Fibroblast of pulmonary artery (primary cell): ENCODE measurements at places on chromosomes 7 and 10.

- no peak for DNase-seq
Observed at GRCh38 chr10:30789806-30790205, 160.3 kb upstream of the LYZL2 start.

DNA sequence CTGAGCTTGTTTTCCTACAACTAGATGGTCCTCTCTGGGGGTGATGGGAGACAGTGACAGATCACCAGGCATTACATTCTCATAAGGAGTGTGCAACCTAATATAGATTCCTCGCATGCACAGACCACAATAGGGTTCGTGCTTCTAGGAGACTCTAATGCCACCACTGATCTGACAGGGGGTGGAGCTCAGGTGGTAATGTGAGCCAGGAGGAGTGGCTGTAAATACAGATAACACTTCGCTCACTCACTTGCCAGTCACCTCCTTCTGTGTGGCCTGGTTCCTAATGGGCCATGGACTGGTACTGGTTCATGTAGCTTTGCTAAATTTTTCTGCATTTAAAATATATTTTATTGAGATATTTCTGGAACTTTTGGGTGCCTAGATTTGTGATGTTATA lies 202.3 kb upstream of the ZNF32 start:
- no peak for DNase-seq

GRCh38 chr7:104156842-104157277 lies 51.0 kb downstream of the ORC5 start:
- DNase-seq: peak; percentile 59

DNA sequence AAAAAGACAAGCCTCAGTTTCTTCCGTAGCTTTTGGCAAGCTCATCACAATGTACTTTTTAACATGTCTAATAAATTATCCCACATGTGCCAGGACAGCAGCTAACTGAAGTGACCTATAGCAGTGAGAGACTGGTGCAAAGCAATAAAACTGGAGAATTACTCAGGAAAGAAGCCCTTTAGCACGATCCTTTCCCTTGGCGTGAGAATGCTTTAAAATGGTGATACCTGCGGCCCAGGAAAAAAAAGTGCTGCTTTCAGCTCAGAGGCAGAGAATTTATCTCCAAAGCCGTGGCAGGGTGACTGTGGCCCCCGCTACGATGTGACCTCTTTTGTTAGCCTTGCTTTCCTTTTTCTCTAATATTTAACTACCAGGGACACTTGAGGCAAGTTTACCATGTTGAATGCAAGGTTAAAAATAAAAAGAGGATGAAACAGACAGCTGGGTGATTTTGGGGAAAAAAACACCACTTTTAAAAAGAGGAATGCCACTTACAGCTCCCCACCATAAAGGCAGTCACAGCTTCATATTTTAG lies 184.0 kb downstream of the FANK1 start:
- DNase-seq: no peak

GRCh38 chr10:103451091-103451813 lies 918 bp downstream of the CALHM2 start:
- peak; percentile 42 for DNase-seq

- DNase-seq: peak; percentile 12
Observed at GRCh38 chr10:64760371-64760770, 1239.2 kb downstream of the REEP3 start.

DNA sequence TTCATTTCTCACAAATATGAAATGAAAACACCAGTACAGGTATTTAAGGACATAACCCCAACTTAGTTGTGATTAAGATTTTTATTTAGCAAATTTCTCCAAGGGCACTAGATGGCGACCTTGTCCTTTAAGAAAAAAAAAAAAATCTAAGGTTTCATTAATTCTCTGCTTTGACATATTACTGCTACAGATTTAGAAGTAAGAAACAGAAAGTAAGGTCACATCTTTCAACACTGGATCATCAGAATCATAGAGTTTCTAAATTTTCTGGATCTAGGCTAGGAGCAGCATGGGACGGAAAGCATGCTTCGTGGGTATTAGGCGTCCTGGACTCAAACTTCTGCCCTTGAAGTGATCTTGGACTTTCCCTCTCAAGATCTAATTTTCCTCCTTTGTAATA lies 85.5 kb upstream of the PRKG1 start:
- DNase-seq: peak; percentile 69

DNA sequence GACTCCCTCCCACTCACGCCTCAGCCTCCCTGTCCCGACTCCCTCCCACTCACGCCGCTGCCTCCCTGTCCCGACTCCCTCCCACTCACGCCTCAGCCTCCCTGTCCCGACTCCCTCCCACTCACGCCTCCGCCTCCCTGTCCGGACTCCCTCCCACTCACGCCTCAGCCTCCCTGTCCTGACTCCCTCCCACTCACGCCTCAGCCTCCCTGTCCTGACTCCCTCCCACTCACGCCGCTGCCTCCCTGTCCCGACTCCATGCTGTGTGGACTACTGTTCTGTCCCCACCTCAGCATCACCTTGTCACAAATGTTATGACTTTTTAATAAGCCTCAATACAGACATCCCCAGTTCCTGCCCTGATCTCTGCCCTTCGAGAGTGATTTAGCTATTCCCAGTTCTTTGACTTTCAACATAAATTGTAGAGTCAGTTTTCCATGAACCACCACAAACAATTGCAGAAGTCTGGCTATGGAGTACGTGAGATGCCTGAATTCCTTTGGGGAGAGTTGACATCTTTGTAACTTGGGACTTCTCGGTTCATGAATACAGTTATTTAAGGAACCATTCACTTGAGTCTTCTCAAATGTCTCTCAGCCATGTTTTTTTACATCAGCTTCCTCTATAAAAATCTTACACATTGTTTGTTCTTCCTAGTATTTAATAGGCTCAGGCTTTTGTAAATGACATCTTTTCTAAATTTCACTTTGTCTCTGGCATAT lies 71.9 kb downstream of the FOXL3 start:
- no peak for DNase-seq

DNA sequence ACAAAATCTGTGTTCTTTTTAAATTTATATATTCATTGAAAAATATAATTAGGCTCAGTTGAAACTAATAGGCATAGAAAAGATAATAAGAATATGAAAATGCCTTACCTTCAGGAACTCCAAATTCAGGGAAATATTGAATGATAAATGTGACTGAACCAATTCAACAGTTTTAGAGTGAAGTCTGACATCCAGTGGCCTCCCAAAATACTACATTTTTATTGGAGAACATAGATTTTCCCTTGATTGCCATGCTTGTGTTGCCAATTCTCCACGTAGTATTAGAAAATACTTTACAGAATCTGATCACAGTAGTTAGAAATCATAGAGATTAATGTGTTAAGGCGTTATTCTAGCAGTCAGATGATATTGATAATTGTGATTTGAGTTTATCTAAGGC lies 1246.7 kb downstream of the GATA3 start:
- peak; percentile 8 for DNase-seq

DNA sequence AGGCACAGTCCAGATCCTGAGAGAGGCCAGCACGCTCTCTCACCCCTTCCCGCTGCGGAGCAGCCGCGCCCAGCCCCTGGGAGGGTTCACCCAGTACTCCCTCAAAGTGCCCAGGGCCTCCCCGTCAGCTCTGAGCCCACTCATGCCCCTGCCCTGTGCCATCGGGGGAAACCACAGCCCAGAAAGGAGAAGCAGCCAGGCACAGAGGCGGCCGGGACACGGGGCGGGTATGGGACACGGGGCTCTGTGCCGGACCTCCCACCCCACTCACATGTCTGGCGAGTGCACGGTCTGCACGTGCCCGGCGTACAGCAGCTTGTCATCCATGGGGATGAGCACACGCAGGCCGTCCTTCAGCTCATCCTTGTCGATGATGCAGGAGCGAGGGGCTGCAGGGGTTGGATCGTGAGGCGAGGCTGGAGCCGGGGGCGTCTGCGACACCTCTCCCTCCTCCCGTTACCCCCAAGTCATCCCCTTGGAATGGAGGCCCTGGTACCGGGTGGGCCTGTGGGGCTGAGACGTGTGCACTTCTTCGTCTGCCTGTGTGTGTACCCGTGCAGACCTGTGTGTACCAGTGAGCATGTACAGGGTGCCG lies 38.2 kb downstream of the SLC29A4 start:
- no peak for DNase-seq
